Effector CD8-positive, alpha-beta T cell (primary cell): ENCODE measurements at places on chromosomes 3 and 15.

- DNase-seq, result no peak
These were observed 183.6 kb downstream of the XXYLT1 start for GRCh38 chr3:195087328-195087727.

DNA sequence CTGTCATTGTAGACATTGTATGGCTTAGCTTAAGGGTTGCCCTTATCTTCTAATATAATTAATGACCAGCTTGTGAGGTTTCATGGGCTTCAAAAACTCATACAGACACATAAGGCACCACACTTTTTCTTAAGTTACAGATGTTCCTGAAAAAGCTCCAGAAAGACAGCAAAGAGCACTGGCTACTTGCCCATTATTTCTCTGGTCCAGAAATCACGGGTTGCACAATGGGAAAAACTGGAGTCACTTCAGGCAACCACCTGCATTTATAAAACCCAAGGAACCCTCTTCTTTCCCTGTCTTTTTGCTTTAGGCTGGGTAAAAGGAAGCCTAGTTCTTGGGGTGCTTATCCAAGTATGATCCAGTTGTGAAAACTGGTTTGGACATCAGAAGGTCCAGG, 2.3 kb upstream of the COL6A6 start:
- DNase-seq, result no peak

DNA sequence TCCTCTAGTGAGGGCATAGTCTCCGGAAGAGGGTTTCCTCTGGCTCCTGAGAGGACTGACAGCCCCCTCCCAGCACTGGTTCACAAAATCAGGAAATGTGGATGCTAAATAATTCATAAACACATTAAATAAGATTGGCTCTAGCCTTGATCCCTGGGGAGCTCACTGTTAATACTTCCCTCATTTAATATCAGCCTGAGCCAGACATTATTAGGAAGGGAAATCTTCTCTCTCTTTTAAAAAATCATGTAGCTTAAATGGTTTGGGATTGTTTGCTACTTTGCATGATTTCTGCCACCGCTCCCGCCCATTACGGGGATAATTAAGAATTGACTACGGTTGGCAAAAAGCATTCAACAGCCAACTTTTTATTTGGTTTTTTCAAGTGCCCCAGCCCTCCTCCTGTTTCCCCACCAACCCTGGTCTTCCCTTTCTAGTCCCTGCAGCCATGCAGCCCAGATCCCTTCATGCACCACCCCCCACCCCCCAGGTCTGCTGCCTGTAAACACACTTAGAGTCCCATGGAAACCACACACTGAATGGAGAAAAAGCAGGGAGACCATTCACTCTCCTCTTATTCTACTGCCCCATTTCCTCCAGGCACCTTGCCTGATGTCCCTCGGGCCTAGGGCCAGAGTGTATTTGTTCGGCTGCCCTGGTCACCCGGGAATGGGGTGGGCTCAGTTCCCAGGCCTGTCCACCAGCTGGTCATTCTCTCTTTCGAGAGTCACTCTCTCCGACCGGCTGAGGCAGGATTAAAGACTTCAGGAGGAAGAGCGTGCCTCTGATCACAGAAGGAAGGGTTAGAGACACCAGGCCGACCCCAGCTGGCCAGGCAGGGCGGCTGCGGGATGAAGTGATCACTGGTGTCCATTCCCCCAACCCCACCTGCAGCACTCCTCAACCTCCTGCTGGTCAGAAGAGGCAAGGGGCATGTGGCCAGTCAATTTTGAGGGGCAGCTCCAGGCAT, 45.1 kb downstream of the SEMA5B start:
- DNase-seq, result no peak

DNA sequence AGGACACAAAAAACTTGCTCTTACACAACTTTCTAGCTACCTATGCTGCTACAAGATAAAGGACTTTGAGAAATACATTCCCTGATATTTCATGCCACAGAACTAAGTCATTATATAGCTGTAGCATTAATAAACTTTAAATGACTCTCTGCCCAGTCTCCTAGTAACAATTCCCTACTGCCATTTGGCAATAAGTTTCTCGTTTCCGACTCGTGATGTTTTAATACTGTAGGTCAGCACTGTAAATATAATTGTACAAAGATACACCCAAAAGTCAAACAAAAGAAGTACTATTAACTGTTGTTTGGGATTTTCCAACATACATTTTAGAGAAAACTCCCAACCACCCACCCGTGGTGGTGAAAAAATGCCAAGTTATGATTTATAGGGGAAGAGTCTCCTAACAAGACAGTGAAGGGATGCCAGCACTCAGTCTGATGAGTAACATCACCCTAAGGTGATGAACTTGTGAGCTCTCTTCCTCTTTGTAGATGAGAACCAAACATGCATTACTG, 132.2 kb downstream of the DUT start:
- DNase-seq, result no peak

DNA sequence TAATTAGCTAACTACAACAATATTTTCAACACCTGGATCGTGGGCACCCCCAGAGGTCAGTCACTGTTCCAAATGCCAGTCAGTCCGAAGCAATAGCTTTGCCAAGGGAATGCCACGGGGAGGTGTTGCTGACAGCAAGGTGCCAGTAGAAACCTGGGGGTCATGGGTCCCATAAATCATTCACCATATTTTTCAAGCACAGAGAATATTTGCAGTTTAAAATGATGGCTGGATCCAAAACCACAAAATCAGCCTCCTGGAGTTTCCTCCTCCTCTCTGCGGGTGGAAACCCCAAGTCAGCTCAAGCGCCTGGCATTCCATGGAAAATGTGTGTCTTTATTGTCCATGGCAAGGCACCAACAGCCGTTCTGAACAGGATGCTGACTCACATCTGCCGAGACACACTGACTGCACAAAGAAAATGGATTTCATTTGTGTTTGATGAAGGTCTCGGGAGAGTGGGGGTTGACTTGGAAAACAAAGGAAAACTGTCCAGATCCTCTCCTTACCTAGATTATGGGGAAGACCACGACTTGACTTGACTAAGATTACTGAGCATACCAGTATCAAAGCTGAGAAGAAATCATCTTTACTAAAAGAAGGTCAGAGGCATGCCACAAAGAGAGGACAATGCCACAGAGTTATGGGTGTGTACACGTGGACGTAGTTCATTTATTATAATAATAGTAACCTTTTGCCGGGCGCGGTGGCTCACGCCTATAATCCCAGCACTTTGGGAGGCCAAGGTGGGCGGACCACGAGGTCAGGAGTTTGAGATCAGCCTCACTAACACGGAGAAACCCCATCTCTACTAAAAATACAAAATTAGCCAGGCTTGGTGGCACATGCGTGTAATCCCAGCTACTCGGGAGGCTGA, 26.4 kb downstream of the ANXA2 start:
- DNase-seq, result no peak

DNA sequence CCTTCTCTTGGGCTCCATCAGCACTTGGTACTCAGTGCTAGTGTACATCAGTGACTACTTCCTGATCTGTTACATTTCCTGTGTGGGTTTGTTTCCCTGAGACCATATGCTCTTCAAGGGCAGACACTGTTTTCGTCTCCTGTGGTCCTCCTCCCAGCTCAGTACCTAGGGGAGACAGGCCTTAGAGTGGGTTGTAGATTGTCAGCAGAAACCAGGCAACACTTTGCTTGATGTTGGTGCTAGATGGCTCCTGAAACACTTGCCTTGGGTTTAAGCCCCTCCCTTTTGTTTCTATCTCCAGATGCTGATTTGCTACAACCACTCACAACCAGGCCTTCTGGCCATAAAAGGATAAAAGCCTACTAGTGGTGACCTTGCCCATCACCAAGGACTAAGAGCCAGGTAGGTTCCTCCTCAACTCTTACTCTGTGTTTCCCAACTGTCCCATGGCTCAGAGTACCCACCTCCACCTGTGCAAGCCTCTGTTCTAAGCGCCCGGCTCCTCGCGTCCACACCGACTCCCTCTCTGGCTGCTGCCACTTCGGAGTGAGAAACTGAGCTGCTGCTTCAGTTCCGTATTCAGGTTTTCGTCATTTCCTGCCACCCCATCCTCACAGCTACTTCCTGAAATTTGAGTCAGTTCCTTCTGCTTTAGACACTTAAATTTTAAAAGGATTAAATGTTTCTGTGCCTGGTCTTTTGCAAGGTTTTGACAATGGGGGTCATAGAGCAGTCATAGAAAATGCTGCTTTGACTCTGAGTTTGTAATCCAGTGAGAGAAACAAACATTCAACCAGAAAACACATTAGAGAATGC, at the start of gene HCLS1:
TSS of gene HCLS1 (minus strand) at position 548 of the 816 bp plus-strand sequence. CDS start 2,556 bp downstream, outside the sequence.
- DNase-seq, result peak; percentile 55

- no peak for DNase-seq
These were observed 329.5 kb downstream of the CADM2 start for GRCh38 chr3:85288257-85288656.

DNA sequence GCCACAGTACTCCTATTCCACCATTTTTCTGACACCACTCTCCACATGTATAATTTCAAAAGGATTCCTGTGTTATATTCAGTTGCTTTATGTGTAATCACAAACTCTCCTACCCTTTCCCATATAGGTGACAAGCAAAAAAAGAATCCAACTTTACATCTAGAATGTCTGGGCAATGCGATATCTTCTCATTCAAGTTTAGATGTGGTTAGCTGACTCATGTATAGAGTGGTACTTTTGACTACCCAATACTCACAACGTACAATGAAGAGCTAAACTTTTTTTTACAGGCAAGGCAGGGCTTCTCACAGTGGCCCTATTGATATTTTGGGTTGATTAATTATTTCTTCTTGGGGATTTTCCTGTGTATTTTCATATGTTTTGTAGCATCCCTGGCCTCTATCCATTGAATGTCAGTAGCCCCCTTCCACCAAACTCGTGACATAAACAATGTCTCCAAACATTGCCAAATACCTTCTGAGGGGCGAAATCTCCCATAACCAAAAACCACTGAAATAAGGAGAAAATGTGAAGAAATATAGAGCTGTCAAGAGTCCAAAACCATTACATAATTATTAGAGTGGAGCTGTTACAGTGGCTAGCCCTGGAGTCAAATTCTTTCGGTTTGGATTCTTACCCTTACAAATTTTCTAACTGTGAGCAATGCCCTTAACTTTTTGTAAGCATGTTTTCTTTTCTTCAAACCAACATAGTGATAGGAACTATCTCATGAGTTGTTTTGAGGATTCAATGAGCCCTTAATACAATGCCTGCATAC, 342.6 kb downstream of the NSUN3 start:
- no peak for DNase-seq

DNA sequence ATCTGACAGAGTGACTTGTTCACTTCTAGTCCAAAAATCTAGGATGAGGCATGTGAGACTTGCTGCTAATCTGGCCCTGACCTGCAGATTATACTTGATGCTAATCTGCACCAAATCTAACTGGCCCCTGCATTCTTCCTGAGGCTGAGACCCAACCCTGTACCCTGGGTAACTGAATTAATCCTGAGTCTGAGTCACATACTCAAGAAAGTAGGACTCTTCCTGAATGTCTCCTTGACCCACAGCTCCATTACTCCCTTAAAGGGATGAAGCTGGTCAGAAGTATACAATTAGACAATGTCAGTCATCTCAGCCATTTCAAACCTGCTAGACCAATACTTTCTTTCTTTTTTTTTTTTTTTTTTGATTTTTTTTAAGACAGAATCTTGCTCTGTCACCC, 25.5 kb downstream of the PTPN9 start:
- no peak for DNase-seq

DNA sequence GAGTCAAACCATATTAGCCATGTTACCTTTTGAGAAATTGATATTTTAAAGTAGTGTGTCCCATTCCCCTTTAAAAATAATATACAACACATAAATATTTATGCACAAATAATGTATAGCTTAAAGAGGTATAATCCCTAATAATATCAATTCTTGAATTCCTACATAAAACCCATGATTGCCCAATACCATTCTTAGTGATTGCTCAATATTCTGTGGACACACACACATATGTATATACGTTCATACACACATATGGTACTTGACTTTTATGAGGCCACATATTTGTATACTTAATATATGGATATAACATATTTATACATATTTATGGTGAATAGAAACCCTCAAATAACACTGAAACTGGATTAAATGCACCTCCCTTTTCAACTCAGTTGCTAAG, 367.4 kb downstream of the ZBBX start:
- no peak for DNase-seq

GRCh38 chr15:70099967-70100473, 2.3 kb upstream of the TLE3 start:
- DNase-seq, result no peak

DNA sequence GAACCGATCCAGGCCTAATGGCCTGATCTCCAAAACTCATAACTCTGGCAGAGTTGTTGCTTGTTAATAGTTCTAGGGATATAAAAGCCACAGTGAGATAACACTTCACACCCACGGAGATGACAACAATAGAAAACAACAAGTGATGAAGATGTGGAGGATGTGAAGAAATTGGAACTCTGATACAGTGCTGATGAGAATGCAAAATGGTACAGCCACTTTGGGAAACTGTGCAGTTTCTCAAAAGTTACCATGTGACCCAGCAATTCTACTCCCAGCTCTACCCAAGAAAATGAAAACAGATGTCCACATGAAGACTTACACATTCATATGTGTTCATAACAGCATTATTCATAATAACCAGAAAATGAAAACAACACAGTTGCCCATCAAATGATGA, 3.8 kb downstream of the CMTM7 start:
- no peak for DNase-seq

GRCh38 chr3:186164696-186165095, 55.8 kb upstream of the ETV5 start:
- no peak for DNase-seq

DNA sequence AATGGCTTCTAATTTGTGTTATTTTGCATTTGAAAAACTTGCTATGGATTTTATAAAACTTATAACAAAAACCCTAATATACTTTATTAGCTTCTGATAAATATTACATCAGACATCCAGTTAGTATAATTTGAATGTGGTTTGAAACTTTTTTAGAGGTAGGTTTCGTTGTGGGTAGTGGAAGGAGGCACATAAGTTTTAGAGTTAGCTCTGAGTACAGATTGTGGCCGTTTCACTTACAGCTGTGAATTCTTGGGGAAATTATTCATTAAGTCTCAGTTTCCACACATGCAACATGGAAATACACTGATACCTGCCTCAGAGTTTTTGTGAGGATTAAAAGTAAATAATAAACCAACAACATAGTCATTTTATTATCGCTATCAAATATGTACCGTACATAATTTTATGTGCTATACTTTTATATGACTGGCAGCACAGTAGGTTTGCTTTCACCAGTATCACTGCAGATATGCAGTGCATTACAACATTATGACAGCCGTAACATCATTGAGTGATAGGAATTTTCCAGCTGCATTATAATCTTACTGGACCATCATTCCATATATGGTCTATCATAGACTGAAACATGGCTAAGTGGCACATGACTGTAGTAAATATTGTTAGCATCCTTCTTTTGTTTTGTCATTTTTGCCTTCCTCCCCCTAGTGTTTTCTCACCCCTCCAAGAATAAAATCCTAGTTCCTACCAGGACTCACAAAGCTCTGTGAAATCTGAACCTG, 175.6 kb downstream of the AKAP13 start:
- no peak for DNase-seq

GRCh38 chr3:29239376-29239775, 41.5 kb upstream of the RBMS3 start:
- no peak for DNase-seq
